ENCODE measurements at places on chromosomes 6 and 20.

GRCh38 chr20:50267041-50267865, 76.6 kb downstream of the CEBPB start:
- no peak for DNase-seq

GRCh38 chr6:130152908-130153510, 69.7 kb downstream of the SAMD3 start:
- no peak for DNase-seq

GRCh38 chr20:52539891-52540290, 348.3 kb upstream of the ZFP64 start:
- DNase-seq: no peak

DNA sequence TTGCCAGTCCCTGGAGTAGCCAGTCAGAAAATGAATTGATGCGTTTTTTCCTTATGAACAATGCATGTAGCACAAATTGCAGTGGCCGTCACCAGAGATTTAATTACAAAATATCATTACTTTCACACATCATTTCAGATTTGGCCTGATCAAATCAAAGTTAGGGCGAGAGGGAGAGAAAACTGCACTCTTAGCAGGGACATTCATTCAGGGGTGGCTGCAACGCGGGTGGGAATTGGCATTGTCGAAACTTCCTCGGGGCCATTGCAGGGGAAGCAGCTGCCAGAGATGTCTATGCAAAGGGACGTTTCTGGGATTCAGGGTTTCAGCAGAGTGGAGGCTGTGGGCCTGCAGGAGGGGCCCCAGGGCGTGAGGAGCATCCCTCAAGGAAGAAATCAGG, 76.5 kb upstream of the TOP1 start:
- DNase-seq: no peak

GRCh38 chr6:41591859-41592502, 45.8 kb downstream of the FOXP4 start:
- DNase-seq: peak; percentile 69

GRCh38 chr6:52576392-52577021, 353 bp downstream of the TRAM2 start:
- DNase-seq: peak; percentile 56

- no peak for DNase-seq
These were observed 105.2 kb downstream of the SMLR1 start for GRCh38 chr6:130932438-130932837.

- DNase-seq: peak; percentile 53
These were observed 241.8 kb upstream of the MMS22L start for GRCh38 chr6:97524811-97525210.

DNA sequence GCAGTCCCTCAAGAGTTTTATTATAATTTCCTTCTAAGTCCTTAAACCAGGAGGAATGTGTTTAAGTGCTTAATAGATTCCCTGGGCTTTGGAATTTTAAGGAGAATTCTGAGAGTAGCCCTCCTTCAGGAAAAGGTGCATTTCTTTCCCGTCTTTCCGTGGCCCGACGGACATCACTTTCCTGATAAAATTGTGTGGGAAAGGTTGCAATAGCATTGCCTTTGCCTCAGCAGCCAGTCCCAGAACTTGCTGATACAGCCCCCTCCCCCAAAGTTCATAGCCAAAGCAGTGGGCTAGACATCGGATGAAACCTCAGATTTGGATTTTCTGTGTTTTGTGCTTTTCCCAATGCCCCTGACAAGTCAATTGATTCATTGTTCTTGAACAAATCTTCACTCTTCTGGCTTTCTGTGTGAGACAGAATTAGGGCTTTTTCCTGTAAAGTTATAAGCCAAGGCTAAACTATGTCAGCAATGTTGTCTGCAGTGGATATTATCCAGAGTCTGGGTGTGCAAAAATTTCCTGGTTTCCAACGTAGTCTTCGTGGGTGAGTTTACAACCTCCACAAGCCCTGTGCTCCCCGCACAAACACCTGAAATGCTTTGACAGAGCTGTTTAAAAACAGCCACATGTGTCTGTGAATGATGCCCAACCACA, 1.1 kb upstream of the SMOC2 start:
- no peak for DNase-seq

DNA sequence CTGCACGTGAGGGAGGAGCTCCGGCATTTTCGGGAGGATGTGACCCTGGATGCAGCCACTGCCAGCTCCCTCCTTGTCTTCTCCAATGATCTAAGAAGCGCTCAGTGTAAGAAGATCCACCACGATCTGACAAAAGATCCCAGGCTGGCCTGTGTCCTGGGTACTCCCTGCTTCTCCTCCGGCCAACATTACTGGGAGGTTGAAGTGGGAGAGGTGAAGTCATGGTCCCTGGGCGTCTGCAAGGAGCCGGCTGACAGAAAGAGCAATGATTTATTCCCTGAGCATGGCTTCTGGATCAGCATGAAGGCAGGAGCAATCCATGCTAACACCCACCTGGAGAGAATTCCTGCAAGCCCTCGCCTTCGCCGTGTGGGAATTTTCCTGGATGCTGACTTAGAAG, 2.8 kb downstream of the RFPL4B start:
- DNase-seq: no peak

GRCh38 chr20:1815502-1816085, 79.6 kb upstream of the SIRPA start:
- peak; percentile 87 for DNase-seq

DNA sequence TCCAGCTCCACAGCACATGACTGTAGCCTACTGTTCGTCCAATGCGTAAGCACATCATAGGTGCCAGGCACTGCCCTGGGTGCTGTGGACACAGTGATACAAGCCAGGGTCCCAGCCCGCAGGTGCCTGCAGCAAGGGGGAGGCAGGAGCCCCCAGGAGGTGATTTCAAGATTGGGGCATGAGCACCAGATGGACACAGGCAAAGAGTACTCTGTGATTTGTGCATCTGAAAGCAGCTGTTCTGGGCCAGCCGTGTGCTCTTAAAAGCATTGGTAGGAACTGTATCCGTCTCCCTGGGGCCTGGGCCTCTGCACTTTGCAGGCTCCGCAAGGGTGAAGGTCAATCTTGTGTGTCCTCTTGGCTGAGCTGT, 149.8 kb downstream of the SYCP2 start:
- DNase-seq: no peak

GRCh38 chr20:45432294-45432693, 16.4 kb downstream of the PIGT start:
- no peak for DNase-seq

DNA sequence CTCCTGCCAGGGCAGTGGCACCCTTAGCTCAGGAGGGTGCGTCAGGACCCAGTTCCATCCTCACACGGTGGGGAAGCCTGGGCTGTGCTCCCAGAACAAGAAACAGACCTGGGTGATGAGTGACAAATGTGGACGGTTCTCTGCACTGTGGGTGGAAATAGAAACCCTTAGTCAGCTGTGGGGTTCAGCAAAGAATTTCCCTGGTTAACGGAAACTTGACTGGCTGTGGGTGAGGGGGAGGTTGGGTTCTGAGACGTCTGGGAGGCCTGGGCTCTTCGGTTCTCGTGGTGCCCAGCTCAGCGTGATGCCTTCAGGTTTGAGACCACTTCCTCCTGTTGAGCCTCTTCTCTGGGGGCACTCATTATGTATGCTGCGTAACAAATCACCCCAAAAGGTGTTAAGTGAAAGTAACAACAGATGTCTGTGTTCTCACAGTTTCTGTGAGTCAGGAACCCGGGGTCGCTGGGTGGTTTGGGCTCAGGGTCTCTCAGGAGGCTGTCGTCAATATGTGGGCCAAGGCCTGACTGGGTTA, 53.1 kb upstream of the FAM83D start:
- no peak for DNase-seq

DNA sequence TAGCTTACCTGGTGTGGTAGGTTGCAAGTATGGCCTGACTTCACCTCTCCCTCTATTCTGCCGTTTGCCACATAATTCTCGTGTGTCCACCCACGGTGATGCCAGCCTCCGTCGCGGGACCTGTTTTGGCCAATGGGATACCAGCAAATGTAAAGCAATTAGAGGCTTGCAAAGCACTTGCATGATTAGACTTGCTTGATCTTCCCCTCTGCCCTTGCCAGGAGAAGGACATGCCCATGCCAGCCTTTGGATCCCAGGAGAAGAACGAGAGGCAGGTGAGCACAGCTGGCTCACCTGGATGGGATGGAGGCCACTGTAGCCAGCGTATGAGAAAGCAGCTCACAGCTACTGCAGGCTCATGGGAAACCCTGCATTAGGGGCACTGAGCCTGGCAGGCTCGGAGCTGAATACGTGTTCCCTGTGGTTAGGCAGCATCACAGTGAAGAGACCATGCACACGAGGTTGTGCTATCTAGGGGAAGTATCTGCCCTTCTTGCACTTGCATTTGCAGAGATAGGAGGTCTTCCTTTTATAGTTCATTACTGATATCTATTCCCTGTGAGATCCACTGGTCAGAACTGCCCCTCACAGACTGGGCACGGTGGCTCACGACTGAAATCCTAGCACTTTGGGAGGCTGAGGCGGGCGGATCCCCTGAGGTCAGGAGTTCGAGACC, 62.4 kb downstream of the TMEM242 start:
- DNase-seq: no peak

DNA sequence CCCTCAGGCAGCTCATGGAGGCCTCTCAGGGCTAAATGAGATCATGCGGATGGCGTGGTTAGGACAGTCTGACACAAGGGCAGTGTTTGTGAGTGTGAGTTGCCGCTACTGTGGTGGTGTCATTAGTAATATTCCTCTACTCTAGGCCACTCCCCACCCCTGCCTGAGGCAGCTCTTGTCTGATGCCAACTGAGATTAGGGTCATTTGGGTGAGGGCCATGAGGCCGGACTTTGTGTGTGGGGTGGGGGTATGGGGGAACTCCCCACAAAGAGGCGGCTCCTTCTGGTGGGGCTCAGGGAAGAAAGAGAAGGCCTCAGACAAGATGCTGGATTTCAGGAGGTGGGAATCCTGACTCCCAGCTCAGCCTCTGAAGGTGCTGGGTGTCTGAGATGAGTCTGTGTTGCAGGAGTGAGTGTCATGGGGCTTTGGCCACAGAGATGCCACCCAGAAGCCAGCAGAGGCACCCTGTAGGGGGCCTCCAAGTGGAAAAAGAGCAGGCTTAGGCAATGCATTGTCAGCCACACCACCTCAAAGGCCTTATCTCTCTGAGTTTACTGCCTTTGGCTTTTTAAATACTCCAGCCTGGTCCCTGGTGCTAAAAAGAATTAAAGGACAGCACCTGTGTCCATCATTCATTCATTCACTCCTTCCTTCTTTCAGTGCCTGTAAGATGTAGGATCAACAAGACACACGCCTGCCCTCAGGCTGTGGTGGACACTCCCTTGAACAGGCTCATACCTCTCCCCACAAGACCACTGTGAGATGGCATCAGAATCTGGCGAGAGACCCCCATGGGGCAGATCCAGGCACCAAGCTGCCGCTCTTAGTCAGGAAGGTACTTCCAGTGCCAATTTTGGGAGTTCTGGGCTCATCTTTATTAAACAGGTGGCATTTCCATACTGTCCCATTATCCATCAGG, 175.2 kb downstream of the MRPL14 start:
- DNase-seq: no peak

DNA sequence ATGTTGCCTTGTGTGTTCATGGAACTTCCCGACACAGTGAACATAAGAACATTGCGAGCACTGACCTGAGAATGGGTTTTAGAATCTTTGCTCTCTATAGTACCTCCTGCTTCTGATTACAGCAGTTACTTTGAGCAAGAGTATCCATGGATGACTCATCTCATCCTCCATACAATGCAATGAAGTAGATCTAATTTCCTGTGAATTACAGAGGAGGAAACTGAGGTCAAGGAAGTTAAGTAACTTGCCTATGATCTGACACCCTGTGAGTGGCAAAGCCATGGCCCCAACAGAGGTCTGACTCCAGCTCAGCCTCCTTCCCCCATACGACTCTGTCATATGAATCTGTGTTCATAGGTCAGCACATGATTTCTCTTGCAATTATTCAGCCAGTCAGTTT, 518.1 kb downstream of the TFAP2A start:
- DNase-seq: no peak

- DNase-seq: no peak
These were observed 78.8 kb downstream of the TAF4 start for GRCh38 chr20:61986762-61987321.

- DNase-seq: peak; percentile 18
These were observed 14.5 kb downstream of the CSNK2A1 start for GRCh38 chr20:528923-529604.

GRCh38 chr6:53369876-53370515, 21.2 kb upstream of the ELOVL5 start:
- no peak for DNase-seq

DNA sequence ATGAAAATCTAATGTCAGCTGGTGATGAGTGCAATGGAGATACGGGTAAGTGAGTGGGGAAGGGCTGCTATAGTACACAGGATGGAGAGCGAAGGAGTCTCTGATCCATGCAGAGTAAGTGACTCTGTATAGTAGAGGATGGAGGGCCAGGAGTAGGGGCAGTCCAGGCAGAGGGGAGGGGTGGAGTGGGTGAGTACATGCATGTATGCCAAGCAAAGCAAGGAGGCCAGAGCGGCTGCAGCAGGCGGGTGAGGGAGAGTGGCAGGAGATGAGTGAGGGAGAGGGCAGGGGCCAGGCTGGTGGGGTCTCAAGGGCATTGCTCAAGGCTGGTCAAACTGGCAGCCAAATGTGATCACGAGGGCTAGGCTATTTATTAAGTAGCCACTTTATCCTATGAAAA, 94.0 kb downstream of the PREP start:
- no peak for DNase-seq

DNA sequence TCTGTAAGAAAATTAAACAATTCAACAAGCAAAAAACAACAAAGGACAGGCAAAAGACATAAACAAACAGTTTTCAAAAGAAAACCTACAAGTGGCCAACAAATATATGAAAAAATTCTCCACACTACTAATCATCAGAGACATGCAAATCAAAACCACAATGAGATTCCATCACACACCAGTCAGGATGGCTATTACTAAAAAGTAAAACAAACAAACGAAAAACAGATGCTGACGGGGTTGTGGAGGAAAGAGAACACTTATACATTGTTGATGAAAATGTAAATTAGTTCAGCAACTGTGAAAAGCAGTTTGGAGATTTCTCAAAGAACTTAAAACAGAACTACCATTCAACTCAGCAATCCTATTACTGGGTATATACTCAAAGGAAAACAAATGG, 537.6 kb downstream of the HDGFL1 start:
- DNase-seq: no peak

DNA sequence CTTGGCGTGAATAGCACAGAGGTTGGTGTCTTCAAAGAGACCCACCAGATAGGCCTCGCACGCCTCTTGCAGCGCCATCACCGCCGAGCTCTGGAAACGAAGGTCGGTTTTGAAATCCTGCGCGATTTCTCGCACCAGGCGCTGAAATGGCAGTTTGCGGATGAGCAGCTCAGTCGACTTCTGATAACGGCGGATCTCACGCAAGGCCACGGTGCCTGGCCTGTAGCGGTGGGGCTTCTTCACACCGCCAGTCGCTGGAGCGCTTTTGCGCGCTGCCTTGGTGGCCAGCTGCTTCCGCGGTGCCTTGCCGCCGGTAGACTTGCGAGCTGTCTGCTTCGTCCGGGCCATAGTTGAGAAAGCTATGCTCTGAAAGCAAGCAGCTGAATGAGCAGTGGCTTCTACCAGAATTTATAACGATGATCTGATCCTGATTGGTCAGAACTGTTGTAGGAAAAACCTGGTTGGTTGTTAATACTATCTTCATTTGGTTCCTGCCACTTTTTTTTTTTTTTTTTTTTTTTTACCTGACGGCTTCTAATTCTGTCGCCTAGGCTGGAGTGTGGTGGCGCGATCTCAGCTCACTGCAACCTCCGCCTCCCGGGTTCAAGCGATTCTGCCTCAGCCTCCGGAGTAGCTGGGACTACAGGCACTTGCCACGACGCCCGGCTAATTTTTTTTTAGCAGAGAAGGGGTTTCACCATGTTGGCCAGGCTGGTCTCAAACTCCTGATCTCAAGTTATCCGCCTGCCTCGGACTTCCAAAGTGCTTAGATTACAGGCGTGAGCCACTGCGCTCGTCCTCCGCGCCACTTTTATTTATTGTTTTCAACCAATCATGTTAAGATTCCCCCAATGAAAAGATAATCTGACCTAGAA, 21.5 kb downstream of the OR2B2 start:
- DNase-seq: no peak
